ENCODE measurements at places on chromosomes 5 and 9. TPM values are rescaled to one million over a fixed set of nuclear protein-coding genes. Genes with fewer than 3 reads are reported as not detected.

DNA sequence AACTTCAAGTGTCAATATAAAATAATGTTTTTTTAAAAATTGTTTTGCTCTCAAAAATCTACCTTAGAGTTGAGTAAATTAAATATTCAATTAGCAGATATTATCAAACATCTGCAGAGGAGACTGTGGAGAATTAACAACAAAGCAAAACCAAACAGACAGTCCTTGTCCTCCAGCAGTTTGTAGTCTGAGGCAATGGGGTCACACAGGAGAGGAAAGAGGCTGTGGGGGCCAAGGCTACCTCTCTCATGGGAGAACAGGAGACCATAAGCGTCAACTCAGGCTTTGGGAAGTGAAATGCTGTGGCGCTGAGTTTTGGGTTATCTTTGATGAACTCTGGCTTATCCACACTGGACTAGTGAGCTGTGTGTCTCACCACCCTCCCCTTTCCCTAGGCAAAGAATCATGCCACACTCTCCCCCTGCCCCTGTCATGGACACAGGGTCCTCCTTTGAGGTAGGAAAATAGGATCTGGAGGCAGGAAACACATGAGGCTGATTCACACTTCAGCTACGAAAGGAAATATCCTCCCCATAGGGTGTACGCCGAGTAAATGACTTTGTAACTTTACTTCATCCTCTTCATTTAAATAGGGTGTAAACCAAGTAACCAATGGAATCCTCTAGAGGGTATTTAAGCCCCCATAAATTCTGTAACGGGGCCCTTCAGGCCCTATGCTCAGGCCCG, 152.7 kb downstream of the FSTL4 start:
- no peak for DNase-seq

The FAXDC2 gene
- 0.22 TPM for total RNA-seq

- no peak for DNase-seq
Observed at GRCh38 chr9:111350556-111350955, 20.5 kb upstream of the OR2K2 start.

- DNase-seq = no peak
Observed at GRCh38 chr9:122949696-122950095, 8.9 kb downstream of the RABGAP1 start.

GRCh38 chr5:168300326-168301182, 9.1 kb downstream of the WWC1 start:
- no peak for DNase-seq
